CD4-positive, CD25-positive, alpha-beta regulatory T cell (primary cell): ENCODE measurements at places on chromosomes 3 and 15.

GRCh38 chr3:36944641-36945270, at the start of gene TRANK1:
TSS of gene TRANK1 (minus strand) at chr3:36945054. CDS start at chr3:36944809, 245 bp downstream.
- peak; percentile 79 for DNase-seq

GRCh38 chr15:43242616-43243015, 21.8 kb upstream of the EPB42 start:
- no peak for DNase-seq

- DNase-seq = no peak
Measured at GRCh38 chr3:184781801-184782200, 30.2 kb upstream of the VPS8 start.

GRCh38 chr3:191382661-191383060, 52.3 kb upstream of the UTS2B start:
- no peak for DNase-seq

DNA sequence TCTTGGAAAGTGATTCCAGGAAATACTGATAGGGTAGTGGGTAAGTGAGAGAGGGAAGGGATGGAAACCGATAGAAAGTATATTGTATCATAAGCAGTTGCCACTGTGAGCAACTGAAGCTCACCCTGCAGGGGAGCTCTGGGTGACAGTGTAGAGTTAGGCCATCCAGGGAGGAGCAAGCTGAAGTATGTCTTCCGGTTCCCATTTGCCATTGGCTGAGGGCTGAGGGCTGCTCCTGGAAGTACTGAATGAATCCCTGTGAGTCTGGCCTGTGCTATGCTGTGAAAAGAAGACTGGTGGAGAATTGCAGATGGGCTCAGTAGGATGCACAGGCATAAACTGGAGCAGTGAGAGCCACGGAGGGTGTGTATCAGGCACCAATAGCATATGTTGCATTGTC, 348.3 kb downstream of the MFSD1 start:
- DNase-seq = no peak
